SK-N-SH (cell line): ENCODE measurements at places on chromosomes 3 and 15. TPM values are rescaled to one million over a fixed set of nuclear protein-coding genes. Genes with fewer than 3 reads are reported as not detected.

DNA sequence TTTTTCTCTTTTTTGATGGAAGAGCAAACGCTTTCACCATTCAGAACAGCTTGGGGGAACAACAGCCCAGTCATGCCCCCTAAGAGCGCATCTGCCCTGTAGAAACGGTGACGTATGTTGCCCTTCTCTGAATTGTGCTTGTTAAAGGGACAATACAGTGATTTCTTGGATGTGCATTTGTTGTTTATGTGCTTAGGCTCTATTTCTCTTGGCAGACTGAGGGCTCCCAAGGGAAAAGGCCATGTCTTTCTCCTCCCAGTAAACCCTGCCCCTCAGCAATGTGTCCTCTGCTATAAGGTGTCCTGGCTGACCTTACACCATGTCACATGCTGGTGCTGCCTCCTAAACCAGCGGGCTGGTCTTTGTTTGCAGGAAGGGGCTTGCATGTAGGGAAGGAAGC, 346.1 kb downstream of the EPHB1 start:
- H3K4me1 ChIP-seq = no peaks in the 10 kb centered on the region
- H3K27ac ChIP-seq = no peak overlapping the region
- no peaks in the 10 kb centered on the region for H3K36me3 ChIP-seq
- no peaks in the 10 kb centered on the region for H3K27me3 ChIP-seq
- H3K4me3 ChIP-seq = no peak overlapping the region

GRCh38 chr3:55601366-55602080, 114.4 kb upstream of the WNT5A start:
- H3K27ac ChIP-seq = no peak overlapping the region
- H3K27me3 ChIP-seq = no peaks in the 10 kb centered on the region
- no peak for DNase-seq

DNA sequence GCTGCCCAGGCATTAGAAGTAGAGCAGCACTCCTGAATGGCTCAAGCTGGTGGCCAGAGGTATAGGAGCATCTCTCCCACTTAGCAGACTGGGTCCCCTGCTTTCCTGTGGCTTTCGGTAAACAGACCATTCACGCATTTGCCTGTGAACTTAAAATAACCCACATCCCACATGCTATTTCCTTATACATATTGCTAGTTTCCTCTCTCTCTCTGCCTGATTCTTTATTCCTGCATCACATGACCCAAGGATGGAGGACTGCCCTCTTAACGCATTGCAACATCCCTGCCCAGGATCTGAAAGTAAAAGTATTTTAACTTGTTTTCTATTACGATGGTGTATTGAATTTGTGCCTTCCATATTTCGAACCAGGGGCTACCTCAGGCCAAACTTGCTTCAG, 43.4 kb upstream of the NLGN1 start:
- no peak overlapping the region for H3K4me3 ChIP-seq
- no peaks in the 10 kb centered on the region for H3K27me3 ChIP-seq
- no peaks in the 10 kb centered on the region for H3K4me1 ChIP-seq

DNA sequence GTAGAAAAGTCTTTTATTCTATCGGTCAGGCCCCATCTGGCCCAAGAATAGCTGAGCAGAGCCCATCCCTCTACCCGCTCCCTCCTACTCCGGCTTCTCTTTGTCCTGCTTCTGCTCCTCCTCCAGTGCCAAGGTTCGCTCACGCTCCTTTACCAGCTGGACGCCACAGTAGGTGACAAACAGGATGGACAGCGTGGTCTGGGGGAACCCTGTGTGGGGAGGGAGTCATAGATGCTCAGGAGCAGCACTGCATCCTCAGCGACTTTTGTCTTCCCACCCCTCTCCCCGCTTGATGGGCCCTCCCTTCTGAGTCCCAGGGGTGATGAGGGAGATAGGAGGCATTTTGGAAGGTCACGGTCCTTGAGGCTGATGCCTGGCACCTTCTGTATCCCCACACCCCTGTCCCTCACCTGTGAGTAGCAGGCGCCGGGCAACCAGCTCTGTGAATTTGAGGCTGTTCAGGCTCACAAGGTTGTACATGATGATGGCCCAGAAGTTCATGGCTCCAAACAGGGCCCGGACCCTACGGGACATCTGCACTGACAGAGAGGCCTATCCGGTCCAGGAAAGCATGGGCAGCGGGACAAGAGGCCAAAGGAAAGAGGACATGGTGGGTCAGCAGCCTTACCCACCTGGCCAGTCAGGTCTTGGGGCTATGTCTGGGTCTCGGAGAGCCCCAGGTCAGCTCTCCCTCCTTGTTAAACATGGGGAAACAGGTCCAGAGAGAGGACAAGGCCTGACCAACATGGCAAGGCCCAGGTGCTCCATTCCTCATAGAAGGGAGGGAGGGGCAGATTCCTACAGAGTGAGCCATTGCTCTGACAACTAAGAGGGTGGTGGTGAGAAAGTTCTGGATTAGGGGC, 7.6 kb downstream of the KLHL40 start:
- no peaks in the 10 kb centered on the region for H3K36me3 ChIP-seq
- no peaks in the 10 kb centered on the region; the same call in 1 of the 2 replicates for H3K27me3 ChIP-seq
- DNase-seq = no peak
- no peak overlapping the region for H3K4me3 ChIP-seq
- H3K27ac ChIP-seq = no peak overlapping the region

GRCh38 chr15:33754242-33754641, 214.1 kb upstream of the CHRM5 start:
- H3K27me3 ChIP-seq = peaks cover 8% of the 10 kb centered on the region; the same call in 1 of the 2 replicates
- no peak for DNase-seq
- H3K4me1 ChIP-seq = no peaks in the 10 kb centered on the region

DNA sequence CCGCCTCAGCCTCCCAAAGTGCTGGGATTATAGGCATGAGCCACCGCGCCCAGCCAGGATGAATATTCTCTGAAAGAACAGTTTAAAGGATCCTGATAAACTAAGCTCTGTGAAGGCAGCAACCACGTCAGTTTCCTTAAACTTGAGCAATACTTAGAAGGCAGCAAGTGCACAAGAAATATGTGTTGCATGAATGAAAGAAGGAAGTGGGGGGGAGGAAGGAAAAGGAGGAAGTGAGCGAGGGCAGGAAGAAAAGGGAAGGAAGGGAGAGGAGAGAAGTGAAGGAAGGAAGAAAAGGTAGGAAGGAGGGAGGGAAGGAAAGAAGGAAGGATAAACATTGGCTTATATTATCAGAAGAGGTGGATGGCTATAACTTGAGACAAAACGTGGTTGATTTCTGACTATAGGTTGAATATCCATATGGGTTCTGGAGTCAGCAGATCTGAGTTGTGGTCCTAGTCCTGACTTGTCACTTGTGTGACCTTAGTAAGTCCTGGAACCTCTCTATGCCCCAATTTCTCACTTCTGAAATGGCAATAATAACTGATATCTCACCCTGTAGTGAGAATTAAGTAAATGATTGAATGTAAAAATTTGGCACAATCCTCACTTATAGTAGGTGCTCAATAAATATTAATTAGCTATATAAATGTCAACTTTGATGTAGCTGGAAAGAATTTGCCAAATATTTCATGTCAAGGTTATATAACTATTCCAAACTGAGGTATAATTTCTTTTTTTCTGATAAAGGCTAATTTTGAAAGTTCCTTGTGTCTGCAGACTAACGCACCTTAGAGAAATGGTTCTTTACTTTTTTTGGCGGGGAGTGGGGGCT, 12.0 kb upstream of the SEMA4B start:
- H3K4me3 ChIP-seq = no peak overlapping the region
- peaks cover 48% of the 10 kb centered on the region; the same call in 1 of the 2 replicates for H3K4me1 ChIP-seq
- no peaks in the 10 kb centered on the region for H3K27me3 ChIP-seq
- H3K36me3 ChIP-seq = no peaks in the 10 kb centered on the region; the same call in 1 of the 2 replicates
- no peak for DNase-seq

- no peaks in the 10 kb centered on the region for H3K4me1 ChIP-seq
- no peak for DNase-seq
- H3K4me3 ChIP-seq = no peak overlapping the region
Measured at GRCh38 chr3:89571707-89572106, 464.3 kb downstream of the EPHA3 start.

- peak; percentile 8 for DNase-seq
- no peaks in the 10 kb centered on the region for H3K36me3 ChIP-seq
- no peaks in the 10 kb centered on the region; the same call in 1 of the 2 replicates for H3K4me1 ChIP-seq
- H3K27ac ChIP-seq = no peak overlapping the region
- H3K4me3 ChIP-seq = no peak overlapping the region
Measured at GRCh38 chr3:140365872-140366697, 311.8 kb upstream of the TRIM42 start.

DNA sequence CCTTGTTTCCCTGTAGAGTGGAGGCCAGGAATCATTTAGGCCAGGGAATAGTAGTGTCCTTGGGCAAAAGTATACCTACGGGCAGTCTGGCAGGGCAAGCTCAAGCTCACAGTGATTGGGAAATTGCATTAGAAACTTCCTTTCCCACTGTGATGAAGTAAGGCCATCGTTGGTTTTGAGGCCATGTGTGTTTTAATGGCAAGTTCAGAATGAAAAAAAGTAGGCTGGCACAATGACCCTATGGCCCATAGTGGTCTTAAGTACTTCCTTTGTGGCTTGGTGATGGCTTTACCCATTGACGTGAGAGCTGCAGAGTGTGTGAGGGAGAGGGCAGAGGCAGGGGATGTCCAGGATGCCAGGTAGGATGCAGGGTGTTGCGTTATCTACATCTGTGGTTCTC, 28.8 kb downstream of the LIMD1 start:
- H3K4me3 ChIP-seq = no peak overlapping the region
- no peaks in the 10 kb centered on the region; the same call in none of the 2 replicates for H3K4me1 ChIP-seq
- H3K27ac ChIP-seq = no peak overlapping the region
- peaks cover 3% of the 10 kb centered on the region for H3K36me3 ChIP-seq
- H3K27me3 ChIP-seq = no peaks in the 10 kb centered on the region

DNA sequence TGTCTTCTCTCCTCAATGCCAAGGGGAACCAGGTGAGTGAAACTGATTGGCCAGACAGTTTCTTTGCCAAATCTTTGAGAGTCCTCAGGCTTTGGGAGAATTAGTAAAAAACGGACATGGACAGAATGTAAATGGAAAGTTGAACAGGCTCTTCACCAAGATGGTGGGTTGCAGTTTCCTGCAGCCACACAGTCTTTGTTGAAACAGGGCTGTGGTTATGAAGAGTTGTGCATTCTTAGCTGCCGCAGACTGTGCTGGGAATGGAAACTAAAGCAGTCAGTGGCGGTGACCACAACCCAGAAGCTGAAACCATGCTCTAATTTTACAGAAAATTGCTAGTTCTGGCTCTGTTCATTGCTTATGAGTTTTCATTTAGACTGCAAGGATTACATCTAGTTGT, 42.1 kb upstream of the TASOR start:
- no peak for DNase-seq
- no peaks in the 10 kb centered on the region for H3K4me1 ChIP-seq
- no peak overlapping the region for H3K27ac ChIP-seq
- no peak overlapping the region for H3K4me3 ChIP-seq
- peaks cover 30% of the 10 kb centered on the region for H3K36me3 ChIP-seq
- H3K27me3 ChIP-seq = no peaks in the 10 kb centered on the region

DNA sequence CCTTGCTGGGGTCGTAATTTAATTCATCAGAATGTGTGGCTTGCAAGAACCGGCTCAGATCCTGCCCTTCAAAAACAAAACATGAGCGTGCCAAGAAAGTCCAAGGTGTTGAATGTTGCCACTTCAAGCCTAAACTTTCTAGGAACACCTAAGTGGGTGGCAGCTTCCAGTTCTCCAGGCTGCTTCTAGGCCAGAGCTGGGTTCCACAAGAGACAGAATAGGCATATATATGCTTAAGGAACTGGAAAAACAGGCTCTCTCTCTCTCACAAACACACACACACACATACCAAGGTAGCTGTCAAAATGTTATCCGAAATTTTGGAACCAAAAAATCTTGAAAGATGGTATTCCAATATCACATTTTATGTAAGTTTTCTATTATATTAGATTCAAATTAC, 890 bp upstream of the ADIPOQ start:
- no peak for DNase-seq
- H3K27me3 ChIP-seq = no peaks in the 10 kb centered on the region; the same call in 1 of the 2 replicates
- H3K27ac ChIP-seq = no peak overlapping the region
- H3K4me3 ChIP-seq = no peak overlapping the region
- no peaks in the 10 kb centered on the region for H3K36me3 ChIP-seq

- no peaks in the 10 kb centered on the region for H3K27me3 ChIP-seq
- no peaks in the 10 kb centered on the region for H3K36me3 ChIP-seq
- peaks cover 43% of the 10 kb centered on the region for H3K4me1 ChIP-seq
- DNase-seq = peak; percentile 50
- peak overlapping the region; percentile 87 for H3K27ac ChIP-seq
- no peak overlapping the region for H3K4me3 ChIP-seq
Measured at GRCh38 chr3:64343689-64344430, 118.6 kb upstream of the PRICKLE2 start.

DNA sequence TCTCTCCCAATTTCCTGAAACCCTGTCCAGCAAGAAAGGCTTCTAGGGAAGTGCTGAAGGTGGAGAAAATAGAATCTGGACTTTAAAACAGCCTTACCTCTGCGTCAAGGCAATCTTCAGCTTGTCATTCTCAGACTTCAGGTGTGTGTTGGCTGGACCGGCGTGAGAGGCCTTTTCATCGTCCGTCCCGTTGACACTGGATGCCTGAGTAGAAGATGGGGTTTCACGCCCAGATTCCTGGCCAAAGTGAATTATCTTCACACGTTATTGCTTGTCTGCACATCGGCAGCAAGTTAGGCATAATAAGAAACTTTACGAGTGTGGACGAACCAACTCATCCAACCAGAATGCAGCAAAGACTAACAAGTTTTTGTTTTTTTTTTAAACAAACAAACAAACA, 49.5 kb downstream of the WHAMM start:
- H3K27me3 ChIP-seq = no peaks in the 10 kb centered on the region
- no peaks in the 10 kb centered on the region for H3K36me3 ChIP-seq
- H3K27ac ChIP-seq = no peak overlapping the region

- peak overlapping the region; percentile 90 for H3K27ac ChIP-seq
- H3K4me3 ChIP-seq = no peak overlapping the region
- peak; percentile 74 for DNase-seq
- H3K27me3 ChIP-seq = no peaks in the 10 kb centered on the region
Measured at GRCh38 chr3:47421741-47422649, 41.2 kb downstream of the PTPN23 start.

DNA sequence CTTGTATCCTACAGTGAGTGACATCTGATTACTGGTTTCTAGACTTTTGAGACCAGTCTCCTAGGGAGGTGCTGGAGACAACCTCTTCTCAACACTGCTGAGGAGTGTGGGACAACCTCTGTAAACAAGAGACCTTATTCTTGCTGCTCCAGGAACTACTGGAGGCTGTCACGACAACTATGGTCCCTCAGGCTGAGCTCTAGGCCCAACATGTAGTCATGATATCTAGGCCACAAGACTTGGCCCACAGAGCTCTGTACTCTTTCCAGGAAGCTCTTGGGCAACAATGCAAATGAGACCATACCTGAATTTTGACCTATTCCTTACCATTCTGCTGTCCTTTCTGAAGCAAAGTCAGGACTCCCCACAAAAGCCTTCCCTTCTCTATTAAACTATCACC, 24.3 kb upstream of the HEG1 start:
- H3K27ac ChIP-seq = no peak overlapping the region
- no peaks in the 10 kb centered on the region for H3K4me1 ChIP-seq
- no peak overlapping the region for H3K4me3 ChIP-seq
- no peaks in the 10 kb centered on the region for H3K36me3 ChIP-seq

The SUCNR1 gene
- polyA plus RNA-seq = 1.5 and 2.9 TPM in 2 replicates

The LMAN1L gene
- polyA plus RNA-seq = 0.02 TPM in 1 of 2 replicates, not detected in the other

The CSTA gene
- polyA plus RNA-seq = not detected in 2 replicates

The CYP11A1 gene
- polyA plus RNA-seq = 0.08 TPM in 1 of 2 replicates, not detected in the other

The PLAAT1 gene
- 1.6 TPM in 2 replicates for polyA plus RNA-seq

The CCDC14 gene
- polyA plus RNA-seq = 147 and 197 TPM in 2 replicates
